Hematopoietic multipotent progenitor cell treated with erythropoietin and hydrocortisone succinate and interleukin-3 and kit ligand, for 8 days (in vitro differentiated cells): ENCODE measurements at places on chromosomes 16 and 17.

DNA sequence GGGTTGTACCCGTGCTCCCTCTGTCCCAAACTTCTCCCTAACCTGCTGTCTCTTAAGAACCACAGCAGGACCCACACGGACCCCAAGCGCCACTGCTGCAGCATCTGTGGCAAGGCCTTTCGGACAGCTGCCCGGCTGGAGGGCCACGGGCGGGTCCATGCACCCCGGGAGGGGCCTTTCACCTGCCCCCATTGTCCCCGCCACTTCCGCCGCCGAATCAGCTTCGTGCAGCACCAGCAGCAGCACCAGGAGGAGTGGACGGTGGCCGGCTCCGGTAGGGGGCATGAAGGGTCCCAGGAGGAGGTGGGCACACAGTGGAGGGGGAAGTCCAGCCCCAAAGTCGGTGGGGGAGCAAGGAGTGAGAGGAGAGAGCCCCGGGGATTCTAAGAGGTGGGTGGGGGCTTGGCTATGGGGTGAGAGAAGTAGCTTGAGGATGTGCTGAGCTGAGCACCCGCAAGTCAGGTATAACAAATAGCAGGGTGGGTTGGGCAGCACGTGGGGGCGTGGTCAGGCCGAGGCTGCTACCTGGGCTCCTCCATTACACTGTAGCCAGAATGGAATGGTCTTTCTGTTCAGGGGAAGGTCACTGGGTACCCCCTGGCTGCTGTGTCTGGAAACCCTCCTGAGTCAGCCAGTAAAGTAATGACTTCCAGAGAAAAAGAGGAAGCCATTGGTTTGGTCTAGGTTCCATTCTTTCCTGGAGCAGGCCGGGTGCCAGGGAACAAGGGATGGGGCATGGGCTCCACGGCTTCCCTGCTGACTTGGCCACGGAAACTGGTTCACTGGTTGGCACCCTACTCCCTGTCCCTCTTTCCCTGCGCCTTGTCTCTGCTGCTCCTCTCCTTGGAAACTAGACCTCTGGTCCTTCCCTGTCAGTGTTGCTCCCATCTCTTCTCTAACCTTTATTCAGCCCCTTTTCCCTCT lies 7.1 kb downstream of the PRSS53 start:
- no peak for DNase-seq

DNA sequence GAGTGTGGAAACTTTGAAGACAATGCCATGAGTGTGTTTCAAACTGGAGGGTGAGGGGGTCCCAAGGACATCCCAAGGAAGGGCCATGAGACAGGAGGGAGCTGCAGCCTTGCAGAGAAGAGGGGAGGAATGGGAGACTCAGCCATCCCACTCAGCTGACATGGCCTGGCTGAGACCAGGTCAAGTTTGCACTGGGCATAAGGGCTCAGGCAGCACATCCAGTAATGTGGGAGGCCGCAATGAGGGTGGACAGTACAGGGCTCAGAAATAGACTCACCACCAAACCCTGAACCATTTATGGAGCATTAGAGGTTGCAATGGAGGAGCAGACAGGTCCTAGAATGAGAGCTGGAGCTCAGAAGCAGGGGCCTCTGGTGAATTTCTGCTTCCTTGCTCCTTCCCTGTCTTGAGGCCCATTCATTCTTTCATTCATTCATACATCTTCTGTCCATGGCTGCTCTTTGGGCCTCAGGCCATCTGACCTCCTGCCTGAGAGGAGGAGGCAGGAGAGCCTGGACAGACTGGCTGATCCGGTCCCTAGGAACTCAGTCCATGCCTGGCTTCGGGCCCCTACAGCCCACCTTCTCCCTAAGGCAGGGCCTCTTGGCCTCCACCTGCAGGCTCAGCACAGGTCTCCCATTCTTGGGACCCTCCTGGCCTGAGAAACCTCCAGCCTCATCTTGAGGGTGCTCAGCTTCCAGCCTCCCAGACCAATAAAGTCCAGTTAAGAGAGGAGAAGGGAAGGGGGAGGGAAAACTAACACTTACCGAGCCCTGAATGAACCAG lies 70.5 kb upstream of the CDH5 start:
- DNase-seq, result no peak

GRCh38 chr17:27463235-27463677 lies 7.0 kb downstream of the KSR1 start:
- DNase-seq, result no peak

- no peak for DNase-seq
Measured at GRCh38 chr16:66629856-66630255, 25.4 kb downstream of the CMTM3 start.

- DNase-seq, result no peak
Measured at GRCh38 chr17:57552114-57552624, 192.9 kb downstream of the CCDC182 start.
